ENCODE measurements at places on chromosomes 2 and 18.

DNA sequence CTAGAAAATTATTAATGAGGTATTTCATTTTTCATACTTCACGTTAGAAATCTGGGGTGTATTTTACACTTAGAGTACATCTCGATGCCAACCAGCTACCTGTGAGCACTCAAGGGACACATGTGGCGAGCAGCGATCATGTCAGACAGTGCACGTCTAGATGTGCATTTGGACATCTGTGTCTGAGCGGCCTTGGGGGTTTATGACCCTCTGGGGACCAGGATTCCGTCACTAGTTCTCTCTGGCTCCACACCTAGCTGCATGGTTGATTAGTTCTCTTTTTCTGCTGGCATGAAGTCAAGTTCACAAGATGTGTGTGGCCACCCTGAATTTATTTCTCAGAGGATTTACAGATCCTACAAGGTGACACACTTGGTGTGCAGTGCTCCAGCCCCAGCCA is 192.2 kb downstream of the TSN start:
- DNase-seq = no peak

GRCh38 chr2:202110491-202110890 is 37.4 kb downstream of the KIAA2012 start:
- no peak for DNase-seq

DNA sequence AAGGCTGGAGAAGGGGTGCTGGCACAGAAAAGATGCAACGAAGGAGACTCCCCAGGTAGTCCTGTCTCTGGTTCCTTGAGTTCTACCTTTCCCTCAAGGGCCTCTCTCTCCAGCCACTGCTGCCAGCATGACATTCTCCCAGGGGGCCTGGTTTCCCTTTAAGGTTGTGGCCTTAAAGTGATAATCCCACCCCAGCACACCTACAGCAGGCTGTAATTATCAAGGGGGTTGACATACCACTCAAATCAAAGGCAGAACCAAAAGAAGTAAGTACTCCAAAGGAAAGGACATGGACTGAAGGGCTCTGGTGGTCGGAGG is 127.4 kb upstream of the MSH6 start:
- DNase-seq = no peak

GRCh38 chr2:230097841-230098240 is 29.1 kb upstream of the SLC16A14 start:
- DNase-seq = no peak
